ENCODE measurements at places on chromosomes 2 and 18.

GRCh38 chr18:3256693-3257626, 5.0 kb upstream of the MYL12B start:
- no peak for DNase-seq

DNA sequence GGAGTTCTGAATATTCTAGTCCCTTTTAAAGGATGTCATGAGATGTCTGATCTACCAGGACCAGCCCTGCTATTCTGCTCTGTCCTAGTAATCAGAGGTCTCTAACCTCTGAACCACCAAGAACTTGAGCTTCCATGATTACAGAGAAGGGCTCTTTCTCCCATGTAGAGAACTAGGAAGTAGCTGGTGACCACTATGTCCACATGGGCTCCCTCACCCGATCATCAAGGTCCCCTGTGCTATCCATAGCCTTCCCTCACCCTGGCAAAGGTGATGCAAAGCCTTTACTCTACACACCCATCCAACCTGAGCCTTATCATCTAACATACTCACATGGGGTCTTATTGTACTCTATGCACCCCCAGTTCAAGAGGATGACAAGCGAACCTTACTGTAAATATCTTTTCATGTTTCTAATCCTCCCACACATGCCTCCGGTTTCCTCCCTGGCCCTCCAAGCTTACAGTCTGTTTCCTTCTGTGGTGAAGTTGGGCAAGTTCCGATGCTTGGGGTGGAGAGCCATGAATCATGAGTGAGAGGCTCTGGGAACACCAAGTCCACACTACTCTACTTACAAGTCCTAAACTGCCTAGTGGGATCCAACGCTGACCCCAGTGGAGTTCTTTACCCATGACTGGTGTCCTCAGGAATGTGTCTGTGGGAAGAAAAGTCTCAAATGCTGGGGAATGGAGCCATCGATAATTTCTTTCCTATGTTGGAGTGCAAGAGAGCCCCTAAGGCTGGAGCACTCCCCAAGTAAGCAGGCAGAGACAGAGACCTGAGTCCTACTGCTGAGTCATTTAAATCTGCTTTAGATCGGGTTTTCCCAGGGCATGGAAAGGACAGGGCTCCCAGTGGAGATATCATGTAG, 73.3 kb upstream of the KLF7 start:
- no peak for DNase-seq

- no peak for DNase-seq
Measured at GRCh38 chr2:83461135-83461534, 997.9 kb downstream of the SUCLG1 start.

DNA sequence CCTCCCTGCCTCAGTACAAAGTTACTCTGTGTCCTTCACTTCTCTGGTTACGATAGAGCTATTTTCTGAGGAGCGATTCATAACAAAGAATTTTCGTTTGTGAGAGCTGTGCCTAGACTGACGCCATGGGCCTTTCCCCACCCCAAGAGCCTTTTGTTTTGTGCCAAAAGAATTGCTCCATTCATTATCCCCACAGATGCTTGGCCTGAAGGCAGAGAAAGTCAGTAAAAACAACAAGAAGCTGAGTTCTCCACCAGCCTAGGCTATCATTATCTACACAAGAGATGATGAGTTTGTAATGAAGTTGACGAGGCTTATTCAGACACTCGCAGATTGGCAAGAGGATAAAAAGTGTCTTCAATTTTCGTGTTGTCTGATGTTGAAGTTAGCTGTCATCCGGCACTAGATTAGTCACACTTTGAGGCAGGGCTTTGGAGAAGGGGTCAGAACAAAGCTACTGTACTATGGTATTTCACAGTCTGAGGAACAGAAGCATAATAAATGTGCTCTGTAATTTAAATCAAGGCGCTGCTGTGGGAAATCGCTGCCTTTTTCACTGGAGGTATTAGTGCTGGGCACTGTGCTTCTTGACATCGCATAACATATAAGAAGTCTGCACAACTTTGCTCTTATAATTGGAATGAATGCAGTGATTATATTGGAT, 278.4 kb upstream of the FIGN start:
- DNase-seq, result no peak

GRCh38 chr2:10584242-10584753, 105.5 kb downstream of the NOL10 start:
- DNase-seq, result no peak

DNA sequence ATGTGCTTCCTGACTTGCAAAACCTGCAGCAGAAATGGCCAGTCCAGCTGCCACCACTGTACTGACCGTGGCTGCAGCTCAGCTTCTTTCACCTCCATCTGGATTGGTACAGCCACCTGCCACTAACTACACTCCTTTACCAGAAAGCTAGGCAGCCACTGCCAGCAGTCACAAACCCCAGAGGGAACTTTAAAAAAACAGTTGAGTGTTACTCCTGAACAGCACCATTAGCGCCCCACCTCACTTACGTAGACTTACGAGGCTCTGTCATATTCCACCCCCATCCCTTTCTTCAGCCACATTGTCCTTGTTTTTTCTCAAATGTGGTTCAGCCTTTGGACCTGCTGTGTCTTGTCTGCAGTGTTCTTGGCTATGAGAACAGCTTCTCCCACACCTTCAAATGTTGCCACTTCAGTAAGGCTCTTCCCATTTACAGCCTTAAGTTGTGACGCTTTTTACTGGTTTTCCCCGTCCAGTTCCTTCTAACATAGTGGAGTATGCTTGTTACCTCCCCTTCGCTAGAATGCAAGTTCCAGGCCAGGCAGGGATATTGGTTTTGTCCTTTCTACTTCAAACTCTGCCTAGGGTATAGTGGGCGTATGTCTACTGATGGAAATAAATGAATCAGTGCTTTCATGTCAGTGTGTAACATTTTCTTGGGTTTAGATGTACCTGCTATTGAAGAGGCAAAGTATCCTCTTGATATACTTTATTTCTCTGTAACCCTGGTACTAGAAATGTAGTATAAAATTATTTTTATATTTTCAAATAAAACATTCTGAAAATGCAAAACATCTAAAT, 17.0 kb downstream of the HNRNPA3 start:
- DNase-seq, result no peak

GRCh38 chr2:90069290-90069894, 1377.9 kb downstream of the RPIA start:
- no peak for DNase-seq

- no peak for DNase-seq
Measured at GRCh38 chr2:84527137-84528129, 11.1 kb downstream of the DNAH6 start.

GRCh38 chr2:72413716-72414115, 266.1 kb upstream of the CYP26B1 start:
- DNase-seq, result no peak

DNA sequence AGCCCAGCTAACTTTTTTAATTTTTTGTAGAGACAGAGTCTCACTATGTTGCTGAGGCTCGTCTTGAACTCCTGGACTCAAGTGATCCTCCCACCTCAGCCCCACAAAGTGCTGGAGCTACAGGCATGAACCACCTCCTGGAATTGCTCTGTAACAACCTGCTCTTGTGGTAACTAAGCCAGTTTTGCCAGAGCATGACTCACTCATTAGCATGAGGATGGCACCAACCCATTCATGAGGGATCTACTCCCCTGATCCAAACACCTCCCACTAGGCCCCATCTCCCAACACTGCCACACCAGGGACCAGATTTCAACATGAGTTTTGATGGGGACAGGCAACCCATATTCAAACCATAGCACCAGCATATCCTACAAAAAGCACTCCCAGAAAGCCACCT, 348.9 kb upstream of the RAB12 start:
- DNase-seq, result no peak

DNA sequence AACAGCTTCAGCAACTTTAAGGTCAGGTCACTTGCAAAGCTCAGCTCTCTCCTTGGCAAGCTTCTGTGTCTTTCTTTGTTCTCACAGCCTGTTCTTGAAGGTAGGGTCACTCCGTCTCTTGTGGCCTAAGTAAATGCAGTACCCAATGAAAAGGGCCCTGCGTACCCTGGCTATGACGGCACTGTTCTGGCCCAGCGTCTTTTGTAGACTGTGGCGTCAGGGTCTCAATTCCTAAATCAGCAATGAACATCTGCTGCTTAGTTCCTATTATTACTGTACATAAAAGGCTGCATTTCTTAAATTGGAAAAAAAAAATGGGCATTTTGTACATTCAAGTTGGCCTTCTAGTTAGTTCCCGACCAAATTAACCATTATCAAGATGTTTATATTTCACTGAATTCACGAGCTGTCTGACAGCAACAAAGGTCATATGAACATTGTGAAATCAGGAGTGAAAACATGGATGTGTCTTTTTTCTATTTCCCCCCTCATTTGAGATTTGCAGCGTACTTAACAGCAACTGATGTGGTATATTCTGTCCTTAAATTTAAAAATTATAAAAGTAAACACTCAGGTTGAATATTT, 17.0 kb upstream of the MTCL1 start:
- no peak for DNase-seq

GRCh38 chr18:62852851-62853250, 137.5 kb downstream of the PHLPP1 start:
- DNase-seq, result no peak

DNA sequence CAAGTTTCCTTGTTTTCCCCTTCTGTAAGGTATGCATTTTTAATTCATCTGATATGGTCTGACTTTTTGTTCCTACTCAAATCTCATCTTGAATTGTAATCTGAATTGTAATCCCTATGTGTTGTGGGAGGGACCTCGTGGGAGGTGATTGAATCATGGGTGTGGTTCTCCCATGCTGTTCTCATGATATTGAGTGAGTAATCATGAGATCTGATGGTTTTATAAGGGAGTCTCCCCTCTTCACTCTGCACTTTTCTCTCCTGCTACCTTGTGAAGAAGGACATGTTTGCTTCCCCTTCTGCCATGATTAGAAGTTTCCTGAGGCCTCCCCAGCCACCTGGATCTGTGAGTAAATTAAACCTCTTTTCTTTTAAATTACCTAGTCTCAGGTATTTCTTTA, 476.1 kb downstream of the LPIN1 start:
- no peak for DNase-seq

- DNase-seq, result no peak
Measured at GRCh38 chr18:30999887-31000628, 42.5 kb downstream of the DSC3 start.

DNA sequence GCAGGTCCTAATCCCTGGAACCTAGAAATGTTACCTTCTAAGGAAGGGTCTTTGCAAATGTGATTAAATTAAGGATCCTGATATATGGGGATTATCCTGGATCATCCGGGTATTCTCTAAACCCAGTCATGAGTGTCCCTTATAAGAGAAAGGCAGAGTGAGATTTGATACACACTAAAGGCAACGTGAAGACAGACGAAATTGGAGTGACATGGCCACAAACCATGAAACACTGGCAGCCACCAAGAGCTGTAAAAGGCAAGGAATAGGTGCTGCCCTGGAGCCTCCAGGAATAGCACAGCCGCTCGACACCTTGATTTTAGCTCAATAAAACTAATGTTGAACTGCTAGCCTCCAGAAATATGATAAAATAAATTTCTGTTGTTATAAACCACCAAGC, 45.0 kb downstream of the TPGS2 start:
- no peak for DNase-seq

- no peak for DNase-seq
Measured at GRCh38 chr2:2687745-2688144, 356.7 kb upstream of the MYT1L start.

- DNase-seq, result no peak
Measured at GRCh38 chr2:96700086-96700485, 39.8 kb downstream of the LMAN2L start.

DNA sequence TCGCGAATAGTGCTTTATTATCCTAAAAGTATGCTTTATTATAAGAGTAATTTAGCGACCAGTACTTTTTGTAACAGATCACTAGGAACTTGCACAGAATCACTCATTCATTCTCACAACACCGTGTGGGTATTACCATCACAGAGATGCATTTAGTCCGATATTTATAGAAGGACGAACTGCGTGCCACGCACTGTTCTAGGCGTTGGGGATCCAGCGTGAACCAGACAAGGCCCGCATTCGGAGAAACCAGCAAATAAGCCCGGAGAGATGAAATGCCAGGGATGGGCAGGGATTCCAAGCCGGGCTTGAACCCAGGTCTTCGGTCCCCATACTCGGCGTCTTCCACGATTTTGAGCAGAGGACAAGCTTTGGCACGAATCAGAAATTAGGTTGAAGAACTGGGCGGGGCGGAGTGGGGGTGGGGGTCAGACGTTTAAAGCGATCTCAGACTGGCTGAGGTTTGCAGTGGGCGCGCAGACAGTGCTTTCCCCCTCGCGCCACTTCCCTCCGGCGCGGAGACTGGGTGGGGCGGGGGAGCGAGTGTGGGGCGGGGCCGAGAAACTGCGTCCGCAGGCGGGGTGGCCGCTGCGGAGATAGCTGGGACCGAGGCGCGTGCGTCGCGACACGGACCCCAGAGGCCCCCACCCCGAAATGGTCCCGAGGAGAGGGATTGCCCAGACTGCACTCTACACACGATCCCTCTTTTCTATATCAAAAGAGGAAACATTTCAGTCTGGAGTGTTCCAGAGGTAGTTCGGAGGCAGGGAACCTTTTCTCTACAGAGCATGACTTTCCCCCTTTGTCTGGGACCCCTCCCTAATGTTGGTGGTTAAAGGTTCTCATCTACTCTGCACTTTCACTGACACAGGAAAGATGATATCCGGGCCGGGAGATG, 1.1 kb upstream of the CXCR4 start:
- DNase-seq, result no peak

DNA sequence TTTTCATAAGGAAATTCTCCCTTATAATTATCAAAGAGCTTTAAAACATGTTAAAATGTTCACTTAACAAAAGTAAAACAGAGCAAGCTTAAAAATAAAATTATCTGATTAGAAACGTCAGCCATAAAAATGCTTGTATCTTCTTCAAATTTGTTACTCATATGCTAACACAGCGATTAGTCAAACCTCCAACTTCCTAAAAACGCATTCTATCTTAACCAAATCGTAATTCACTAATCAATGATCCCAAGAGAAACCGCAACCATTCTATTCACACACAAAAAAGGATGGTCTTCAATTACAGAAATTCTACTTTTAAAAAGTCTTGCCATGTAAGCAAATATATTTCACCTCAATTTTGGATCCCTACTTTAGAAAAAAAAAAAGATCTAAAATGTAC, 1.9 kb downstream of the STK17B start:
- no peak for DNase-seq

- no peak for DNase-seq
Measured at GRCh38 chr2:67828066-67828465, 234.7 kb downstream of the C1D start.

- no peak for DNase-seq
Measured at GRCh38 chr2:675982-676646, 1.1 kb downstream of the TMEM18 start.

Measured in cortex of kidney (tissue), 1 donor.